ENCODE measurements at places on chromosomes 13 and 19. TPM values are rescaled to one million over a fixed set of nuclear protein-coding genes. Genes with fewer than 3 reads are reported as not detected.

DNA sequence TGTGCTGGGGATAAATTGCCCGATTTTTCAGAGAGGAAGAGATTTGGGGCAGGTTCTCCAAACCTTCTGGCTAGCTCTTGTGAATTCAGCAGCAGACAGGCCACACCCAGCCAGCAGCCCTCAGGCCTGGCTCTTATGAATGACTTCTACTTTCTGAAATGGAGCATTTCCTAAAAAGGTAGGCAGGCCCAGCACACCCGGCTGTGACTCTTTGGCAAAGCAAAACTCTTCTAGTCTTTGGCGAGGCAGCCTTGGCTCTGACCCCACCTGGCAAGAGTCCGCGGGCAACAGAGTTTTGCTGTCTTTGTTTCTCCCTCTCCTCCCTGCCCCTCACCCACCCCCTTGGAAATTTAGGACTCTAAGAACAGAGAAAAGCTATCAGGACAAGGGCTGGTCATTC, 221.2 kb downstream of the ZNF536 start:
- no peak for DNase-seq

DNA sequence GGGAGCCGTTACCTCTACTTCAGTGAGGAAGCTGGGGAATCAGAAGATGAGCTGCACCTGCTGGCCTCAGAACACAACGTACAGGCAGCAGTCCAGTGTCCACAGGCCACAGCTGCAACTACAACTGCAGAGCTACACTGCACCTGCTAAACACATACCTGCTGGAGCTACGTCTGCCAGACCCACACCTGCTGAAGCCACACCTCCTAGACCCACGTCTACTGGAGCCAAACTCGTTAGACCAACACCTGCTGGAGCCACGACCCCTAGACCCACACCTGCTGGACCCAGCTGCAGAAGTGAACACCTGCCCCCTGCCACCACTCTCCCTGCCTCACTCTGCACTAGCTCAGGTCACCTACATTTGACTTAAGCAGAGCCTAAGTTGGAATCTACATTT, 169.9 kb downstream of the USP12 start:
- no peak for DNase-seq

DNA sequence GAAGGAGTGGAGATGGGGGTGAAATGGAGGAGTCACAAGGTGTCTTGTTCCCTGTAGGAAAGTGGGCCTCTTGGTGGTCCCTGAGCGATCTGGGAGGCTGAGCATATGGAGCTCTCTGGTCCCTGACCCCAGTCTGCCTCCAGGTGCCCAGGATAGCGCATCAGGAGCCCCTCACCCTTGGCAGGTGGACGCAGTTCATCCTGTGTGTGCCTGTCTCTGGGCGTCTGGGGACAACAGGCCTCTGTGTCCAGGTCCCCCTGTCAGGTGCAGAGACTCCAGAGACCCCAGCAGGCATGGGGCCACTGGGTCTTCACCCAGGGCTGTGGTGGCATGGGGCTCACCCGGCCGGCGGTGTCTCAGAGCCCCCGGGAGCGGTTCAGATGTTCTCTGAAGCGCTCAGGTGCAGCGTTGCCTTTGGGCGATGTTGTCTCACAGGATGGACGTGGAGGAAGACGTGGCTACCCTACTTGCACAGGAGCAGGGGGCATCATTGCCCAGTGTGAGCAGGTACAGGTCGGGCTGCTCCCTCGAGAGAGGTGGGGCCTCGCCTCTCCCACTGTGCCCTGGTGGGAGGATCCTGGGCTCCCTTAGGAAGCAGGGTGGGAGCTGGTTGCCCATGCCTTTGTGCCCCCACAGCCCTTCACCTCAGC, 58.1 kb upstream of the TPM4 start:
- DNase-seq: no peak

- no peak for DNase-seq
These were observed 8.4 kb downstream of the GADD45B start for GRCh38 chr19:2484178-2484937.

Gene GRIK5
- 2.4 TPM for total RNA-seq

GRCh38 chr19:3398114-3398899, 31.9 kb downstream of the NFIC start:
- no peak for DNase-seq

Gene FGF22
- total RNA-seq: not detected

- no peak for DNase-seq
These were observed 39.1 kb upstream of the SIN3B start for GRCh38 chr19:16790051-16790450.

DNA sequence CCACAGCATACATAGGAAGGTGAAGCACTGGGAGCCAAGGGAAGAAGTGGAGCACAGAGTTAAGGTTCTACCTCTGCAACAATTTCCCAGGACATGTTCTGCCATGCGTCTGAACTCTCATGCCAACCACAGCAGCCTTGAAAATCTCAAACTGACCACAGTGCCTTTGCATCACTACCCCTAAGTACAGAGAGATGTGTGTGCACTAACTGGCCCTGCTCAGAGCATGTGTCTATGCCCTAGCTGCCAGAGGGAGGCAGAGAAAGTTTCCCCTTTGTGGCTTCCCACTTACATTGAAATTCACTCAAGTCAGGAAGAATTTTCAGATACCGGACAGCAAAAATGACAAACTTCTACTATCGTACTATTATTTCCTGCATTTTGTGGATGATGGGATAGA, 26.8 kb upstream of the WDFY2 start:
- no peak for DNase-seq

- no peak for DNase-seq
These were observed 84.5 kb downstream of the MBNL2 start for GRCh38 chr13:97306645-97307044.

GRCh38 chr13:44969551-44970484, 19.5 kb downstream of the NUFIP1 start:
- no peak for DNase-seq

- no peak for DNase-seq
These were observed 1047.9 kb upstream of the SLC10A2 start for GRCh38 chr13:104114101-104114500.

Gene DKKL1
- total RNA-seq: not detected

- no peak for DNase-seq
These were observed 14.6 kb downstream of the PDS5B start for GRCh38 chr13:32600890-32601289.
